ENCODE measurements at places on chromosomes 16 and 17.

DNA sequence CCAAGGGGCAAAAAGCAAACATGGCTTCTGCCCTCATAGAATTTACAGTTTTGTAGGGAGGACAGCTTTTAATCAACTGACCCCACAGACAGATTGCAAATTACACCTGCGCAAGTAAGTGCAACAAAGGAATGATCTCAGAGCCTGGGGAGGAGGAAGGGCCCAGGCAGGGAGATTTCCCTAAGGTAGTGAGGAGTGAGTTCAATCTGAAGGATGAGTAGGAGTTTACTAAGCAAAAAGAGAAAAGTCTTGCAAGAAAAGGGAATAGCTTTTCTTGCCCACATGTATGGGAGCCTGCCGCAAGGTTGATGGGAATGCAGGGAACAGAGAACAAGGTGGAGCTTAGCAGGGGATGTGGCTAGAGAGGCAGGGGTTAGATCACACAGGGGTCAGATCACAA lies 1.6 kb upstream of the SOCS7 start:
- no peak for DNase-seq

GRCh38 chr17:35666967-35667532 lies 64.4 kb upstream of the RASL10B start:
- DNase-seq: no peak

DNA sequence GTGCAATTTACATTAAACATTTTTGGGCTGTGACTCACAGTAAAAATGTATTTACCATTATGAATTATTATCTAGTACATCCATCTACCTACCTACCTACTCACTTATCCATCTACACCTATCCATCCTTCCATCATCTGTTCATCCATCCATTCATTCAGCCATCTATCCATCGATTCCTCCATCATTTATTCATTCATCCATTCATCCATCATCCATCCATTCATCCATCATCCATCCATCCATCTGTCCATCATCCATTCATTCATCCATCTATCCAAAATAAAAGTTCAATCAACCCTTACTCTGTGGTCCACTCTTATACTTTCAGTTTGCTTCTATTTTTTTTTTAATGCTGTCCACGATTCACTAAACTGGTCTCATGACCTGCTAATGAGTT lies 118.4 kb downstream of the NTN1 start:
- DNase-seq: no peak

DNA sequence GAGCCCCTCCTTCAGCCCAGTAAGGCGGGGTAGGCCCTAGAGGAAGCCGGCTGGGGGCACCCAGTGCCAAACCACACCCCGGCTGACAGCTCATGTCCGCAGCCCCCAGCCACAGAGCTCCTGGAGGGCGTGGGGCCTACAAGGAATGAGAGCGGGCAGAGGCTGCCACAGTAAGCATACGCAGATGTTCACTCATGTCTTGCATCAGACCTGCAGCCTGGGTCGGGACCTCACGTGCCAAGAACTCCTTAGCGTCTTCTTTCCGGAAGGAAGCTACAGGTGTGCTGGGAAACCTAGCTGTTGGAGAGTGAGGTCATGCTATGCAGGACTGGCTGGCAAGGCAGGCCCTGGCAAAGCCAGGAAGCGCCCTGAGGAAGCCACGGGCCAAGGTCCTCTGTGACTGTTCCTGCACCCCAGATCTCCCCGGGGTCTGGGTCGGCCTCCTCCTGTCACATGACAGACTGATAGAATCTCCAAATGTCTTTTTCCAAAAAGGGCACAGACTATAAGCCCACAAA lies 1.6 kb downstream of the ZNF598 start:
- peak; percentile 3 for DNase-seq

- DNase-seq: no peak
Observed at GRCh38 chr17:63682441-63682840, 17.5 kb downstream of the LIMD2 start.

GRCh38 chr16:3013491-3013951 lies 798 bp downstream of the CLDN9 start:
- no peak for DNase-seq

- DNase-seq: no peak
Observed at GRCh38 chr17:67942810-67943209, 53.5 kb downstream of the C17orf58 start.

DNA sequence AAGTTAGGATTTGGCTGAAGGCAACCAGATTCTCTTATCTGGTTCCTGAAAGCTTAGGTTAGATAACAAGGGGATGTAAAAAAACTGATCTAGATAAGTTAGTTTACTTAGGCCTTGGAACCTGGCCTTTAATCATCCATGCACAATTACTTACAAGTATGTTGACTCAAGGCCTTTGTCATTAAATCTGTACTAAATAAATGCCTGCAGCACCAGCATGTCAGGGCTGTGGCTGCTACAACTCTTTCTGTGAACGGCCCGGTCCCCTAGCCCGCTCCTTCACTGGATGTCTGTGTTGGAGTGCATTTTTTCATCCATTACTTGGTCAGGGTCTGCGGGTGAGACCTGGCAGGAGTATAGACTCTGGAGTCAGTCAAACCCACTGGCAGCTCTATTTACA lies 48.4 kb upstream of the ALDH3A1 start:
- DNase-seq: no peak

GRCh38 chr17:76383546-76384221 lies 725 bp upstream of the SPHK1 start:
- DNase-seq: no peak

DNA sequence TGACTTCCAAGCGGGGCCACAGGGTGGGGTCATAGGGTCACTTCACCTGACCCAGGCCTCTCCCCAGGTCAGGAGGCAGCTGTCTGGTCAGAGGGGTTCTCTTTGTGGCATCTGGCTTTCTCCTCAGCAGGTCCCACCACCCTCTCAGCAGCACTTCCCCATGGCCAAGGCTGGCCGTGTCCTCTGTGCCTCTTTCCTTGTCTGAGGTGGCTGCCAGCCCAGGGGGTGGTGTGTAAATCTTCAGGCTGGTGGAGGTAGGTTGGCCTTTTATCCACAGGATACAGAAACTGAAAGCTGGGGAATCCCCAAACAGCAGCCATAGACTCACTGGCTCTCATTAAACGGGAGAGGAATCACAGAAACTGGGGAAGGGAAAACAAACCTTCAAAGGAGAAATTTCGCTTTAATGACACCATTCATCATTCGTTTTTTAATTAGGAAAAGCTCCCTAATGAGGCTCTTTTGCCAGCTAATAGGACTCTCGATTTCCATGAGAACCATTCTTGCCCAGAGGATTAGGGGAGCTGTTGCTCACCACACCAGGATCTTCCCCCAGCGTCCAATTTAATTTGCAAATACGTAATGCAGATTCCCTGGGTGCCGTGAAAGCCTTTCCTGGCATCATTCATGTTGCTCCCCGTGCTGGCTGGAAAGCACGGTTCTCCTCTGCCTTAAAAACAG lies 18.0 kb downstream of the C17orf75 start:
- DNase-seq: no peak

GRCh38 chr16:90001761-90002503 lies 17.3 kb downstream of the DBNDD1 start:
- DNase-seq: no peak

- DNase-seq: no peak
Observed at GRCh38 chr17:78522031-78522809, 55.0 kb downstream of the DNAH17 start.

- DNase-seq: no peak
Observed at GRCh38 chr16:30024451-30024850, 1.5 kb downstream of the C16orf92 start.

DNA sequence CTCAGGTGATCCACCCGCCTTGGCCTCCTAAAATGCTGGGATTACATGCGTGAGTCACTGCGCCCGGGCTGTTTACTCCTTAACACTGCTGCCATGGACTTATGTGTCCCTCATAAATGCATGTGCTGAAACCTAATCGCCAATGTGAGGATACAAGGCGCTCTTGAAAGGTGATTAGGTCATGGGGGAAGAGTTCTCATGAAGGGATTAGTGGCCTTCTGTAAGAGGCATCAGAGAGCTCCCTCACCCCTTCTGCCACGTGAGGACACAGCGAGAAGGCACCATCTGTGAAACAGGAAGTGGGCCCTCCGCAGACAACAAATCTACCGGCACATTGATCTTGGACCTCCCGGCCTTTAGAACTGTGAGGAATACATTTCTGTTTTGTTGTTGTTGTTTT lies 19.1 kb downstream of the ITPRIPL2 start:
- DNase-seq: no peak

- DNase-seq: no peak
Observed at GRCh38 chr17:36498560-36499300, 12.2 kb downstream of the ZNHIT3 start.

- no peak for DNase-seq
Observed at GRCh38 chr17:63426041-63426916, 19.8 kb downstream of the CYB561 start.

- DNase-seq: no peak
Observed at GRCh38 chr17:13096291-13096690, 78.5 kb upstream of the ELAC2 start.

DNA sequence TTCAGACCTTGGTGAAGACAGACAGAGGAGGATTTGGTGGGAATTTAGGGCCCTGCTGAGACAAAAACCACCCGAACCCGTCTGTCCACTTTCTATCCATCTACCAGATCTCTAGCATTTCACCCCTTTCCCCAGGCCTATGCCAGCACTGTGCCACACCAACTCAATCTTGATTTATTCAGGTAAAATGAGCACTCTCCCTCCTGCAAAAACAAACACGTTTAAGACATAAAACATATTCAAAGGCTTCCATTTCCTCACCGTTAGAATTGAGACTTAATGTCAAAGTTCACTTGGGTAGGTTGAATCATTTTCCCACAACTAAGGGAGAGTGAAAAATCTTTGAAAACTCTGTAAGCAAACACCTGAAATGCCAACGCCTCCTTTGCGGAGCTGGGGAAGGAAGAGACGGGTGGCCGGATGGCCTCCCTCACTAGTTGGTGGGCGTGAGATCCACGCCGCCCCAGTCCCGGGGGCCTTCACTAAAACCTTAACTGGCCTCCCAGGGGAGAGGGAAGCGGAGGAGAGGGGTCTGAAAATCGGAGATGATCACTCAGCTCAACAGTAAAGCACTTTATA lies 862 bp downstream of the DCAKD start:
- no peak for DNase-seq

DNA sequence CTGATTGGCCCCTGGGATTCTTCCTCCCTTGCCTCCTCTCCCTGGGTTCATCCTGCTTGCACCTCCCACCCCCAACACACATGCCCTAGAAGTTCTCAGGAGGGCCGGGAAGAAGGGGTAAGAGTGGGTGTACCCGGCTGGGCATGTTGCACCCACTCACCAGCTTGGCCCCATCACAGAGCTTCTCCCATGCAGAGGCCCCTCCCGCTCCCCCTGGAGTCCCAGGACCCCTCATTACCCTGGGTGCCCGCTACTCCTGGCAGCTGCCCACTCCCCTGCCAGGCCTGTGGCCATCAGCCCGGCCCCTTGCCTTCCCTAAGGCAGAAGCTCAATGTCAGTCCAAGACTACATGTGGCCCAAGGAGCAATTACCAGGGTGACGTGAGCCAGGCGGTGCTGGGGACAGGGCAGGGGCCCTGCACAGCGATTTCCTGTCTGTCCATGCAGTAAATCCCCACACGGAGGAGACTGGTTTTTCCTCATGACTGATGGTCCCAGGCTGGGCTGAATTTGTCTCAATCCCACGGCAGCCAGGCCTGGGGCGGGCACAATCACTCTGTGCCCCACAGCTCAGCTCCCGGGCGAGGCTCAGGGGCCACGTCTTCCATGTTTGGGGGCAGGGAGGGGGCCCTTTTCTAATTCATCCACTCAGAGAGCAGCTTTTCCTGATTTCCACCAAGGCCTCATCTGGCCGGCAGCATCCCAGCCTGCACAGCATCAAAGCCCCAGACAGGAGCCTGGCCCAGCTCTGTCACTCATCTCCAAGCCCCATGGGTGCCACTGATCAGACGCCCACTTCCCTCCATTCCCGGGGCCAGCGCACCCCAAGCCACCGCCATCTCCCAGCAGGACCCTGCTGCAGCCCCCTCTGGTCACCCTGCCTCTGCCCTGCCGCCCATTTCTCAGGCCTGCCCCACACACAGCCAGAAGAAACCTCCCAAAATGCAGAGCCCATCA lies 234.7 kb downstream of the KATNIP start:
- DNase-seq: no peak

GRCh38 chr16:23270654-23271053 lies 31.4 kb upstream of the SCNN1B start:
- DNase-seq: peak; percentile 26

- no peak for DNase-seq
Observed at GRCh38 chr16:66304151-66304550, 62.3 kb upstream of the CDH5 start.

DNA sequence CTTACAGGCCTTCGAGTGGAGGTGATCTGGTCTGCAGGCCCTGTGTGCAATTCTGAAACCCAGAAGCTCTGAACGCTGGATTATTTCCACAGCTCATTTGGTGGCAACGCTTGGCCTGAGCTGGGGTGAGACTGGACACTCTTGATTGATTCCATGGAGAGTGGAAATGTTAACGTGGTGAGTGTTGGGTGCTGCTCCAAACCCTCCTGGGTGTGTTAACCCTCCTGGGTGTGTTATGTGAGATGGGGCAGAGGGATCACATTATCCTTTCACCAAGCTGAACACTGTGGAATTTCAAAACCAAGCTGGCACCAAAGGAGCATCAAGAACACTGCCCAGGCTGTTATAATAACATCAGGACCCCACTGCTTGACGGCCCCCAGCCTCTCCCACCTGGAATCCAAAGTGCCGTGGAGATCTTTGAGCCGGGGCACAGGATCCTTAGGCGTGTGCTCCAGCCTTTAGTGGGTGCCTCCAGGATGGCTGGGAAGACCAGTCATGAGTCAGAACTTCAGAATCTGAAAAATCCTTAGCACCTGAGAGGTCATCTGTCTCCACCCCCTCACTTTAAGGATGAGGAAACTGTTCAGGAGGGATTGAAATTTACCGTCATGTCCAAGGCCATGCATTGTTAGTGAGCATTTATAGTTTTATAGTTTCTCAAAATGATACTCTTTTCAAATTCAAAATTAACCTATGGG lies 75.0 kb downstream of the RPTOR start:
- no peak for DNase-seq

DNA sequence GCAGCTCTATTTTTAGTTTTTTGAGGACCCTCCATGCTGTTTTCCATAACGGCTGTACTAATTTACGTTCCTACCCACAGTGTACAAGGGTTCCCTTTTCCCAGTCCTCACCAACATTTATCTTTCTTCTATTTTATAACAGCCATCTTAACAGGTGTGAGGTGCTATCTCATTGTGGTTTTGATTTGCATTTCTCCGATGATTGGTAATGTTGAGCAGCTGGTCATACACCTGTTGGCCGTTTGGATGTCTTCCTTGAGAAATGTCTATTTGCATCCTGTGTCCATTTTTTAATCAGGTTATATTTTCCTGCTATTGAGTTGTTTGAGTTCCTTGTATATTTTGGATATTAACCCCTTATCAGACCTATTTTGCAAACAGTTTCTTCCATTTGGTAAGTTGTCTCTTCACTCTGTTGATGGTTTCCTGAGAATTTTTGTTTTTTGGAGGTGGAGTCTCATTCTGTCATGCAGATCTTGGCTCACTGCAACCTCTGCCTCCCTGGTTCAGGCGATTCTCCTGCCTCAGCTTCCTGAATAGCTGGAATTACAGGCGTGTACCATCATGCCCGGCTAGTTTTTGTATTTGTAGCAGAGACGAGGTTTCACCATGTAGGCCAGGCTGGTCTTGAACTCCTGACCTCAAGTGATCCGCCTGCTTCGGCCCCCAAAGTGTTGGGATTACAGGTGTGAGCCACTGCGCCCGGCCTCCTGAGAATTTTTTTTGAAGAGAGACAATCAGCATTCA lies 279.6 kb downstream of the SNX29 start:
- peak; percentile 62 for DNase-seq

- no peak for DNase-seq
Observed at GRCh38 chr17:4573669-4574068, 10.7 kb upstream of the SMTNL2 start.

Measured in NCI-H2171 treated with DMSO at 0.1 percent for 48 hours (cell line).